ENCODE measurements at places on chromosomes 5 and 9.
A peak's percentile ranks its signal among the peaks of the same experiment; 100 is the strongest.

GRCh38 chr9:126125992-126126409 lies 200.6 kb upstream of the MVB12B start:
- no peak for DNase-seq

- no peak for DNase-seq
Measured at GRCh38 chr5:150647275-150648251, 7.1 kb downstream of the SYNPO start.

- no peak for DNase-seq
Measured at GRCh38 chr5:41840251-41840650, 30.0 kb downstream of the OXCT1 start.

DNA sequence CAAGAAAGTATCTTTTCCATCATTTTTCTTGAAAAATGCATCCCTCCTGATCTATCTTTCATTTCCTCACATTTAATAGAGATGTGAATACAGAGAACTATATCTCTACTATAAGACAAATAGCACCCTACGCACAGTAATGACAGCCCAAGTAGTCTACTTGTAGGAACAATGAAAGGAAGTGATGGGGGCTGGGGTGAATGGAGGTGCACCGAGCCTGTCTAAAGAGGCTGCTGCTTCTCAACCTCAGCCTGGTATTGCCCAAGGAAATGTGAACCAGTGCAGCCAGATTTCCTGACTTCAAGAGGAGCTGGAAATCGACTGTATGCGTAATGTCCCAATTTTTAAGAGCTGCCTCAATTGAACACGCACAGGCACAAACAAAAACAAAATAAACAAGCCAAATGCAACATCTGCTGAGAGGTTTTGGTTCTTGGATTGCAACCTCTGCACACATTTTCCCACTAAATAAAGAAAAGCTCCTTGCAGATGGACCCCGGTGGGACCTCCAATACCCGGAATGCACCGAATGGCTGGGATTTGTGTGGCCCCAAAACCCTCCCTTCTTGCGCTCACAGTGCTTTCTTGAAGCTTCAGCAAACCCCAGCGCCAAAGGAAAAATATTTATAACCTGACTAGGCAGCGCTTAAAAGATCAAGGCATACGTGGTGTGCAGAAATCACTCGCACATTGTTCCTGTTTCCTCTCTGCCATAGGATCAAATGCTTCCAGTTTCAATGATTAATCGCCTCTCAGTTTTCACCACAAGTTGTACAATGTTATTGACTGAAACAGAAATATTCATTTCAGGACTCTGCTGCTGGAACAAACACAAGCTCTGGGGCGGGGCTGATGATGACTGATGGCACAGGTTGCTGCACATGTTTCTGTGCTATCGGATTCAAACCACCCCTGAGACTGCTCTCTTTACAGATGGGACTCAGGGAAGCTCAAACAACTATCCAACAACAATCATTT lies 68.3 kb downstream of the KCNIP1 start:
- peak; percentile 82 for DNase-seq

- no peak for DNase-seq
Measured at GRCh38 chr5:112141582-112141981, 277.5 kb downstream of the EPB41L4A start.

GRCh38 chr9:18866121-18866831 lies 166.7 kb downstream of the SAXO1 start:
- DNase-seq: no peak

DNA sequence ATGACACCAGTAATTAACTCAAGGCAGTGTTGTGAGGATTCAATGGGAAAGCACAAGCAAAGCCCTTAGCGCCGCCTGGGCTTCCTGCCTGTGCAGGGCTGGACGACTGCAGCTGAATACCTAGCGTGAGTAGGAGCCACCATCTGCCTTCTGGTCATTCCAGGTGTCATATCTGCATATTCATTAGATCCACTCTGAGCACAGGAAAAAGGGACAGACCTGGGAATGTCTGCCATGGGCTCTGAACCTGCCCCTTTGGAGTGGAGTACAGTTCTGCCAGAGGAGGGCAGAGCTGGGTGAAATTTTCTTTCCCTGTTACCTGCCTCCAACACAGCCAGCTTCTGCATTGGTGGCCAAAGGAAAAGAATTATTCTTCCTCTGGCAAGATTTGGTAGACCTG lies 298.8 kb downstream of the NSG2 start:
- DNase-seq: no peak

Measured in stimulated activated CD4-positive, alpha-beta T cell treated with anti-CD3 and anti-CD28 coated beads, Interleukin-2, amount 100 ng/mL, for 24 hours (primary cell).